ENCODE measurements at places on chromosomes 5 and 9.

DNA sequence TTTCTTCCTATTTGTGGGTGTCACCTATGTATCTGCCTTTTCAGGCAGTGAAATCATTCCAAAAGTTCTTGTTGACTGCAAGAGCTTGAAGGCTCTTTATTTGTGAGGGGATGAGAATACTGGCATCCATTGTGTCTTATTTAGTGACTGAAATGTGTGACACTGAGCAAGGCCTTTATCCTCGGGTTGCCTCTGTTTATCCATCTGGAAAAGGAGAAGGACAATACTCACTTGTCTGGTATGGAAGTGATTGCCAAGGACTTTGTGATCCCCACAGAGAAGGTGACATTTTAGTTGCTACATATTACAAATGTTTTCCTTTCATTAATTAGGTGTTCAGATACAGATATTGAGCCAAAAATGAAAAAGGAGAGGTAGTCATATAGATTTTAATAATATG, 80.2 kb downstream of the ARRDC3 start:
- no peak for DNase-seq

GRCh38 chr9:78468974-78469576, 172.2 kb downstream of the PSAT1 start:
- DNase-seq = no peak

- DNase-seq = peak; percentile 99
These were observed 244.1 kb downstream of the ELAVL2 start for GRCh38 chr9:23581931-23582330.

DNA sequence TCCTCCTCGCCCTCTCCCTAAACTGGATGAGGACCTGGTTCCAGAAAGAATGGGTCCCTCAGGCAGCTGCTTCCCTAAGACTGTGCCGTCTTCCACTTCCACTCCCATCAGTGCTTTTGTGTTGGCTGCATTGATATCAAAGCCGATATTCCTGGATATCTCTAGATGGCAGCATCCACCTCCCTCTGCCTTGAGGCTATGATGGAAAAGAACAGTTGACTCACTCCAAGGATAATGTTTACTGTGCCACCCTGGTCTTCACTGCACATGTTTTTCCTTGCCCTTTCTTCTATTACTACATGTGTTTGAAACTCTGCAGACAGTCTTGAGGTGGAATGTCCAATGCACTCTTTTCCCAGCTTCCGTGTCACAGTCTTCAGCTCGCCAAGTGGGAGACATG, 211.6 kb downstream of the MAST4 start:
- DNase-seq = peak; percentile 72

- DNase-seq = no peak
These were observed 1007.1 kb downstream of the PTPRD start for GRCh38 chr9:9605681-9606080.

GRCh38 chr5:36854402-36855140, 22.0 kb upstream of the NIPBL start:
- no peak for DNase-seq

GRCh38 chr5:114018186-114018585, 343.7 kb upstream of the KCNN2 start:
- no peak for DNase-seq

GRCh38 chr5:2711446-2712425, 39.7 kb downstream of the IRX2 start:
- no peak for DNase-seq

- DNase-seq = no peak
These were observed 19.5 kb downstream of the XRCC4 start for GRCh38 chr5:83096660-83097339.

GRCh38 chr5:118366429-118366828, 621.9 kb downstream of the DTWD2 start:
- DNase-seq = no peak

DNA sequence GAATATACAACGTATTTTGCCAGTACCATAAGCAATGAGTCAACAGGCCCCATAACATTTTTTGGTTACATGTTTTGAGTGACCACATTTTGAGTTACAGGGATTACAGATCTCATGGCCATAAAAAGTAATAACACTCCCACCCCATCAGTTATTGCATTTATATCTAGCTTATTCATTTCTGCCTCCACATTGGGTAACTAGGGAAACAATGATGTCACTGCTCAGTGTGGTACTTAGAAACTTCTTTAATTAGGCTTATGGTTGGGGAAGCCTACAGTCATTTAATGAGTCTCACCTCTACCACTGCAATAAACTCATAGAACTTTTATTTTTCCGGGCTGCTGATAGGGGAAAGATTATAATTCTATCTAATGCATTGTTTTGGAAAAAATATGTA, 39.9 kb upstream of the SMIM15 start:
- no peak for DNase-seq

DNA sequence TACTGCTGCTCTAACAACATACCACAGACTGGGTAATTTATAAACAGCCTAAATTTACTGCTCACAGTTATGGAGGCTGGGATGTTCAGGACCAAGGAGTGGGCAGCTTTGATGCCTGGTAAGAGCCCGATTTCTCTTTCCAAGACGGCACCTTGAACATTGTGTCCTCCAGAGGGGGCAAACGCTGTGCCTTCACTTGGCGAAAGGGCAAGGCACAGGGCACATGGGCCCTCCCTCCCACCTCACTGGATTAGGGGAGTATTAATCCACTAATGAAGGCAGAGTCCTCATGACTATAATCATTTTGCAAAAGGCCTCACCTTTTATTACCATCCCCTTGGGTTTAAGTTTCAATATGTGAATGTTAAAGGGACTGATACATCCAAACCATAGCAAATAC, 397.7 kb downstream of the TMEM38B start:
- DNase-seq = no peak

- peak; percentile 43 for DNase-seq
These were observed 752 bp upstream of the ANKH start for GRCh38 chr5:14872070-14872989.

DNA sequence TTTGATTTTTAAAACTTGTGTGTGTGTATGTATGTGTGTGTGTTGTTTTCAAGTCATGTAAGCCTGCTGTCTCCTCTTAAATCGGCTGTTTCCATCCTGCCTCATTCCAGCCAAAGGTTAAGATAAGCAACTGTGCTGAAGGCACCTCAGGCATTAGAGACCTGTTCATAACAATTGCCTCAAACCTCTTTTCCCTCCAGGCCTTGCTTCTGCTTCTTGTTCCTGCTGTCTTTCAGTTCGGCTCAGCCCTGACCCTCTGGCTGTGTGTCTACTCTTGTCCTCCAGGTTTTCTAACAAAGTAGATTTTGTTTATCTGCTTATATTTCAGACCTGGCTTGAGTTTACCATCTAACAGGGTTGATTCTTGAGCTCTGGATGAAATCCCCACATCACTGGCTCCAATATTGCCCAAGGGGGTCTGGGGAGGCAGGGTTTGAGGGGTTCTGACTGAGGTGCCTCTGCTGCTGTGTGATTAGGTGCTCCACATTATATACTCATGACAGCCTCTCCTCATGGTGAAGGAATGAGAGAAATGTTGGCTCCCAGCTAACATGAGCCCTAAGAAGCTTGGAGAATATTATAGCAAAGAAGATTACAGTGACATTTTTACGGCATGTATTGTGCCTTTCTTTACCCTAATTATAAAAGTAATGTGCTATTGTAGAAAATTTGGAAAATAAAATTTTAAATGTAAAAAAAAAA, 229.7 kb upstream of the PIK3R1 start:
- DNase-seq = no peak

- no peak for DNase-seq
These were observed 80.0 kb upstream of the NIPAL4 start for GRCh38 chr5:157379983-157380382.

DNA sequence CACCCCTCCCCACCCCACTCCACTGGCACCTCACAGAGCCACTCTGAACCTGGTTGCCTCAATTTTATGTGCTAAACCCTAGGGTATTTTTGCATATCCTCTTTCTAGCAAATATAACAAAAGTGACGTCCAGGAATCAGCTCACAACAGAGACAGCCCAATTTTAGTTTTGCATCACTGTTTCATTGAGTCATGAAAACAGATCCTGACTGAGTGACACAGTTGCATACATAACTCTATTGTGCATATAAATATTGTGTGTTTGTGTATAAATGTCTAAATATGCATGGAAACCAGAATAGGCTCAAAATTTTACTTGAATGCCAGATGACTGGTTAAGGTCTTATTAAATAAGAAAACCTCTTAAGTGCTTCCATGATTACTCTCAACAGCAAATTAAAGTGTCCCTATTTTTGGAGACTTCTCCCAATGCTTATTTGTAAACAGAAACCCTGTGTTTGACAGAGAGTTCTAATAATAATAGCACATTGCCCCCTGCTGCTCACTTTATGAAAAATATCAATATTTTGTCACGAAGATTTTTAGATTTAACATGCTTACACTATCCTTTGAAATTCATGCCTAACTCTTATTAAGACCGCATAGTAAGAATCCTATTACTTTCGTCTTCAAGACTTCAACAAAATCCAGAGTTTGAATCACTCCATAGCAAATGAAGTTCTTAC, 75.5 kb upstream of the PRRC1 start:
- no peak for DNase-seq

GRCh38 chr9:81460693-81461092, 228.7 kb downstream of the TLE1 start:
- no peak for DNase-seq

DNA sequence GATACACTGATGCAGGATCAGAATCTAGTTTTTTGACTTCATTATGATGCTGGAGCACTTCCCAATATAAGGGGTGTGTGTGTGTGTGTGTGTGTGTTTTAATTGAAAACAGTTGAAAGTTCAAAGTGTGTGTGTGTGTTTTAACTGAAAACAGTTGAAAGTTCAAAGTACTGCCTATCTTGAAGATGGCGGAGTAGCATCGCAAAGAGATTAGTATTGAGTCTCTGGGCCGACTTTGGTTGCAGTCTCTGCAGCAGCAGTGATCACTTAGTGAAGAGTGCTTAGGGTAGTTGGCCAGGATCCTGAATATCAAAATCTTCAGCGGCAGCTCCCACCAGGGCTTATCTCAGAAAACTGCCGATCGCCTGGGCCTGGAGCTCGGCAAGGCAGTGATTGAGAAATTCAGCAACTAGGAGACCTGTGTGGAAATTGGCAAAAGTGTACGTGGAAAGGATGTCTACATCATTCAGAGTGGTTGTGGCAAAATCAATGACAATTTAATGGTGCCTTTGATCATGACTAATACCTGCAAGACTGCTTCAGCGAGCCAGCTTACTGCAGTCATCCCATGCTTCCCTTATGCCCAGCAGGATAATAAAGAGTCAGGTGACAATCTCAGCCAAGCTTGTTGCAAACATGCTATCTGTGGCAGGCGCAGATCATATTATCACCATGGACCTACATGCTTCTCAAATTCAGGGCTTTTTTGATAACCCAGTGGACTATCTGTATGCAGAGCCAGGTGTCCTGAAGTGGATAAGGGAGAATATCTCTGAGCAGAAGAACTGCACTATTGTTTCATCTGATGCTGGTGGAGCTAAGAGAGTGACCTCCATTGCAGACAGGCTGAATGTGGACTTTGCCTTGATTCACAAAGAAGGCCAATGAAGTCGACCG, 7.3 kb upstream of the SCAI start:
- DNase-seq = no peak

DNA sequence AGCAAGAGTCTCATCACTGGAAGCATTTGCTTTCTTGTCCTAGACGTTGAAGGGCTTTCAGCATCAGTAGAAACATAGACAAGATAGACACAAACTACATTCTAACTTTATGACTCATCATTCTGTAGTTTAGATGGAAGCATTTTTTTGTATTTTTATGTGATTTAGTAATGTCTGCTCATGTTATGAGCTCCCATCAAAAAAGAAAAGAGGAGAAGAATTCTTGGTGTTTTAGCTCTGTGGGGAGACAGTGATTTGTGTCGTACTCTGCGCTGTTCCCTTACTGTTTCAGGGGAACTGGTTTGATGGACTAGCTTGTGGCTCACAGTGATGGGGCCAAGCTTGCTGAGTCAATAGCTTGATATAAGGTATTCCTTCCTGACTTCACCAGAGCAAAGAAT, 159.2 kb upstream of the WWC1 start:
- no peak for DNase-seq

DNA sequence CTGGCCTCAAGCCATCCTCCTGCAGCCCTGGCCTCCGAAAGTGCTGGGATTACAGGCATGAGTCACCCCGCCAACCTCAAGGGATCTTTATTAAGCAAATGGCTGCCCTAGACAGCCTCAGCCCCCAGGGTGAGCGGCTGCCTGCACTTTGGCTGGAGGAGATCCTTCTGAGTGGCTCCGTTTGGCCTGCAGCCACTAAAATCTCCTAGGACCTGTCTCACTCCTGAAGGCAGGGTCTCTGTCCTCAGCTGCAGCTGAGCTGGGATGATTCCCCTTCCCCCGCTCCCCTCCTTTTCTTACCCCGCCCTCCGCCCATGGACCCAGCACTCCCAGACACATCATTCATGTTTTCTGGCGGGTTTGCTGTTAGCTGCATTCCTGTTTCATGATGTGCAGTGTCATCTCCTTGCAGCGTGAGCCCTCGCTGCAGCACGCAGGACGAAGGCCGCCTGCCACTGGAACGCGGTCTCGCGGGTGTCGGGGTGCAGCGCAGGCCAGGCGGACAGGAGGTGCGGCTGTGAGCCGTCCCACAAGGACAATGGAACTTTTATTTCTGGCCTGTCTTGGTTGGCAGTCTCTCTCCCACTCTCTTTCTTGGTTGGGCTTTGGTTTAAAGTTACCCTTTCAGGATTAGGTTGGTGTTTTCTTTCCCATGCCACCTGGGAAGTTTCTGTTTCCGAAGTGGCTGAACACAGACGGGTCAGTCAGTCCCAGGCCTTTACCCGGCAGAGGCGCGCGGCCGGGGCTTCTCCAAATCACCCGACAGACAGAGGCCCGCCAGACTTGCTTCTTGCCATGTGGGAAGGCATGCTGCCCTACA, 137.1 kb downstream of the FOXD1 start:
- DNase-seq = peak; percentile 79

DNA sequence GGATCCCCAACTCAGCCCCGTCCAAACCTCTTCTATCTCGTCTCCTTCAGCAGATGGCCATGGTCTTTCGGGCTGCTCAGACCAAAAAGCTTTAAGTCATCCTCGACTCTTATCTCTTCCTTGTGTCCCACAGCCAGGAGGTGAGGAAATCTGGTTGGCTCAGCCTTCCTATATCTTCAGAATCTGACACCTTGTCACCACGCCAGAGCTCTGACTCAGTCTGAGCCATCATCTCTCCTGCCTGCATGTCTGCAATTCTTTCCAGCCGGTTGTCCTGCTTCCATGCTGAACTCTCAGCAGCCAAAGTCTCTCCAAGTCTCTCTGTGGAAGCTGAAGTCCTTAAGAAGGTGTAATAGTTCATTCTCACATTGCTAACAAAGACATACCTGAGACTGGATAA, 419.3 kb upstream of the ADAMTS16 start:
- DNase-seq = peak; percentile 57

DNA sequence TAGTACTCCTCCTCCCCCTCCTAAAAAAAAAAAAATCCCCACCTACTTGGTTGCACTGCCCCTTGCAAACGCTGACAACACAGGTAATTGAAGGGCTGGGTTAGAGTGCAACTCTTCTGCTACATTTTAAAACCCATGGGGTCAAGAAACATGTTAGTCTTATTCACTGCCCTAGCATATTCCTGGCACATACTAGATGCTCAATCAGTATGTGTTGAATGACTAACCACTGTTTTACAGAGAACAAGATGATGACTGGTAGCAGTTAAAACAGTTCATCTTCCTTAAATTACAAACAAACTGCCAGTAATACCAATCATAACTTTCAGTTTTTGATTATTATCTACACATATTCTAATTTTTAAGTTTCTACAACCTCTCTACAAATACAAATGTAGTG, 124.4 kb downstream of the NFIB start:
- no peak for DNase-seq
